Astrocyte of the hippocampus (primary cell): ENCODE measurements at places on chromosomes 11 and 22.
A peak's percentile ranks its signal among the peaks of the same experiment; 100 is the strongest.

DNA sequence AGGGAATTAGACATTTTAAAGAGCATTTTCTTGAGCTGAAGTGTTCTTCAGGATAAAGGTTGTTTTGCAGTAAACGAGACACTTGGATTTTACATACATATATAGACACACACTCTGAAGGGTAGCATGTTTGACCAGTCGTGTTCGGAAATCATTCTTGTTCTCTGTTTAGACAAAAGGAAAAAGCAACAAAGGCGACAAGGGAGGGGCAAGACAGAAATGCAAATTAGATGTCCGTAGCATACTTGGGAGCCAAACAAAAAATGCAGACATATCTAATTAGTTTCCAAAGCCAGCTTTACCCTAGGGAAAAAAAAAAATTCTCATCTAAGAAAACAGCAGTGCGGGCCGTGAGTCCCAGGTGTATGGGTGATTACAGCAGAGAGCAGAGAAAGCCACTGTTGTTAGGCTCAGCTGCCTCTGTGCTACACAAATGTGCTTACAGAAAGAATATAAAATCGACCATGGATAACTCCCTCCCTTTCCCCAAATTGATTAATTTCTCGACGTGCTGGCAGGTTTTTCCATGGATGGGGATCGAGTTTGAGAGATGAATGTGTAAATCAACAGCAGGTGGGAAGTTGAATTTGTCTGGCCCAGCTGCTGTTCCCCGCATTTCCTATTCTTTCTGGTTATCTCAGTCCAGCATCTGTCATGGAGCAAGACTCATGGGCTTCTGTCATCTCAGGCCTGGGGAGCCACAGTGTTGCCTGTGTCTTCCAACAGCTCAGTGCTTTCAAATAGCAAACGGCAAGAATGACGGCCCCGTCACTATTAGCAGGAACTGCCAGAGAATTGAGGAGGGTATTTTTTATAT lies 176.5 kb upstream of the TTC12 start:
- no peak for DNase-seq

DNA sequence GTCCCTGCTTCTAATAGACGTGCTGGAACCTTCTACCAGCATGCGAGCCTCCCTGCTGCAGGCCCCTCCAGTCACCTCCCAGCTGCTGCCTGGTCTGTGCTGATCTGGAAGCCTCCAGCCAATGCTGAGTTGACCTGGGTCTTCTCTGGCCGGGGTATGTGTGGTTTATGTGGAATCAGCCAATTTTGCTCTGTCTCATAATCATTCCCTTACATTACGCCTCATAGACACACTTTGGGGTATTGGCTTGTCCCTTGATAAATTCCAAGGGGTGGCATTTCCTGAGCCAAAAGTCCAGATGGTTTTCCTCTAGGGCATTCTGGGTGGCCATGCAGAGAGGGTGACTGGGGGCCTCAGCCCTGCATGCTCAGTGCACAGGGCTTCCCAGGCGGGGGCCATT lies 8.3 kb upstream of the KMT5B start:
- no peak for DNase-seq

DNA sequence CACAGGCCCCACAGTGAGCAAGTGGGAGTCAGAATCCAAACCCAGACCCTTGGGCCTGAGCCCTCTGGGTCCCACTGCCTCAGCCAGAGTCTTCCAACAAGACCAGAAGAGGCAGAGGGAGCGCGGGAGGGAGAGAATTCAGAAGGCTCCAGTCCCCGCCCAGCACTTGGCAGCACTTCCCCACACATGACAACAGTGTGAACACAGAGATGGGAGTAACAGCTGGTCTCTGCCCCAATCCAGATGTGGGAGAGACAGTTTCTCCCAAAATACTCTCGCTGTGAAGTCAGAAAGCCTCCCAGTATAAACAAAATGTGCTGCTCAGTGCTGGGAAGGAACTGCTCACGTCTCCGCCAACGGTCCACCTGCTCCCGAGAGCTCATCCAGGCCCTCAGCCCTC lies 219.9 kb downstream of the MN1 start:
- DNase-seq = no peak

- DNase-seq = peak; percentile 78
These were observed 369 bp downstream of the DGCR8 start for GRCh38 chr22:20080445-20080775.

DNA sequence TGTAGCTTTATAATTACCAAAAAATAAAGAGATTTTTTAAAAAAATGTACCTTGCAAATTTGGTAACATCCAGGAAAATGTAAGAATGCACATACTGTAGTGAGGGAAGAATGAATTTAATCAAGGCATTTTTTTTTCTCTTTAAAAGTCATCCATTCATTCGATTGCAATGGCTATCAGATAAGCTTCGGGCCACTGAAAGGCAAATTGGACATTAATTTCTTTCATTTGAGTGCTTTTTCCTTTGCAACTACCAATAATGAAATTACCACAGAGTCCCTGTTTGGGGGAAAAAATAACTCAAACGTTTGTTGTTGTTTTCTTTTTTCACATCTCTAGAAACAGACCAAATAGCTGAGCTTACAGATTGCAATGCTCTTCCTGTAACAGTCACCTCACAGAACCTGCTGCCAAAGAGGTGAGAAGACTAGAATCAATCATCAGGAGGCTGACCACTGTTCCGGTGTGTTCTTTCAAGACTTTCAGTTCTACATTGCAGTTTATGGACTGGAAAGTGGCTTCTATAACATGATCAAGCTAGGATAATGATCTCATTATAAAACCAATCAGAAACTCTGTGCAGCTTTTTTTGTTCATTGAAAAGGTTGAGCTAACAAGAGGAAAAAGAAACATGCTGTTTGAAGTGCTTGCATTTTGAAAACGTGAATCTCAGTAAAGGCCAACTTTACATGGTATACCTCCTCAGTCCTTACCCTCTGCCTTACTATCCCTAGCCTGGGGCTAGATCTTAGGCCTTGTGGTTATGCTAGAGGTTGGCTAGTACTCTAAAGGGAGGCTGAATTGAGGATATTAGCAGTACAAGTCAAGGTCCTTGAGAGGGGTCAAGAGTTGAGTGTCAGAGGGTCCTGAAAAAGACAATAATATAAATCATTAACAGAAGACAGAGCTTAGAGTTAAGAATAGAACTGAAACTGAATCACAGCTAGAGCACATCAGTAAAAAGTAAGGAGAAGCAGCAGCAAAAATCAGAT lies 1276.1 kb downstream of the LRRC4C start:
- DNase-seq = no peak

GRCh38 chr11:83540112-83540675 lies 254.0 kb upstream of the CCDC90B start:
- peak; percentile 34 for DNase-seq

GRCh38 chr11:71931245-71931602 lies 2.4 kb downstream of the RNF121 start:
- DNase-seq = peak; percentile 61

GRCh38 chr11:60874421-60875365 lies 7.4 kb downstream of the ZP1 start:
- no peak for DNase-seq

GRCh38 chr22:22565981-22566380 lies 6.9 kb upstream of the PRAME start:
- no peak for DNase-seq

DNA sequence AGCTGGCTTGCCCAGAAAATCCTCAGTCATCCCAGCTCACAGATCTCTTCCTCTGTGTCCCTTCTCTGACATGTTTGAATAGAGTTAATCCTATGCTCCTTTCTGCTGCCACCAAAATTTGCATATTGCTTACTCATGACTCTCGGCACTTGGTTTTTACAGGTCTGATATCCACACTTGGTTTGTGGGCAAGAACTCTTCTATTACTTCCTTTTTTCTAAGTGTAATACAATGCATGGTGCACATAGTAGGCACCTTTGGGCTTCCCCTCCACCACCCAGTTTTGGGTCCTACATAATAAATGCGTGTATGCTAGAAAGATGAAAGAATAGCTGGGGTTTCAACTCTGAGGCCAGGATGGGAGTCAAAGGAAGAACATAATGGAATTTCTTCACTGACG lies 69.7 kb upstream of the GRK3 start:
- DNase-seq = peak; percentile 21

DNA sequence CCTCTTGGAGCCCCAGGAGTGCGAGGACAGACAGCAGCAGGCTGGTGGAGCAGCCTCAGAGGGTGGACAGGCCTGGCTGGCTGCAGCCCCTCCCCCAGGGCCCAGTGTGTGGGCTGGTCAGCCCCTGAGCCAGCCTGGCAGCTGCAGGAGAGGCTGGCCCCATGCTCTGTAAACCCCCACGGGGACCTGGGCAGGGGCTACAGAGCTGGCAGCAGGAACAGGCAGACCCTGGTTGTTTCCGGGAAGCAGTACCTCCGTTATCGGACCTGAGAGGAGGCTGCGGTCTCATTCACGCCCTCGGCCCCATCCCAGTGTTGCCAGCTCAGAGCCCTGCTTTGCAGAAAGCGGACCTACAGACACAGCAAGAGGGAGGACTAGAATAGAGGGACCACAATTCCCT lies 38.5 kb upstream of the COMT start:
- DNase-seq = no peak

GRCh38 chr11:1496091-1496760 lies 9.6 kb upstream of the MOB2 start:
- DNase-seq = no peak

- DNase-seq = peak; percentile 10
These were observed 116.0 kb downstream of the KIRREL3 start for GRCh38 chr11:126884594-126884993.

DNA sequence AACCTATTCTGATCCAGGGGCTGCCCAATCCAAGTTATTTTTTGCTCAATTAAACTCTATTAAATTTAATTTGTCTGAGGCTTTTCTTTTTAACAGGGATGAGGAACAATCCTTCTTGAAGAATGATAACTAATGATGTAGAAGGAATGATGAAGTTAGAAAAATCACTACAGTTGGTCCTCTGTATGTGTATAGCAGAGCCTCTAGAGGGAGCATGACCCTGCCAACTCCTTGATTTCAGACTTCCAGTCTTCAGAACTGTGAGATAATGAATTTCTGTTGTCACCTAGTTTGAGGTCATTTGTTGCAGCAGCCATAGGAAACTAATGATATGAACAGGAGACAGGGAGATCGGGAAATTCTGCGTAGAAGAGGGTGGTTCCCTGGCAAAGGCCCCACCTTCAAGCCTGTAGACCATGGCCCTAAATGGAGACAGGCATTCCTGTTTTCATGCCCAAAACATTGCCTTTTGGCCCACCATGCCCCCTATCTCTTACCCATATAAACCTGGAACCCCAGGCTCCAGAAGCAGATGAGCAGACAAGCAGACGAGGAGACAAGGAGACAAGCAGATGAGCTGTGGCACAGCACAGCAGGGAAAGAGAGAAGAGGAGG lies 7.7 kb upstream of the QSER1 start:
- no peak for DNase-seq

DNA sequence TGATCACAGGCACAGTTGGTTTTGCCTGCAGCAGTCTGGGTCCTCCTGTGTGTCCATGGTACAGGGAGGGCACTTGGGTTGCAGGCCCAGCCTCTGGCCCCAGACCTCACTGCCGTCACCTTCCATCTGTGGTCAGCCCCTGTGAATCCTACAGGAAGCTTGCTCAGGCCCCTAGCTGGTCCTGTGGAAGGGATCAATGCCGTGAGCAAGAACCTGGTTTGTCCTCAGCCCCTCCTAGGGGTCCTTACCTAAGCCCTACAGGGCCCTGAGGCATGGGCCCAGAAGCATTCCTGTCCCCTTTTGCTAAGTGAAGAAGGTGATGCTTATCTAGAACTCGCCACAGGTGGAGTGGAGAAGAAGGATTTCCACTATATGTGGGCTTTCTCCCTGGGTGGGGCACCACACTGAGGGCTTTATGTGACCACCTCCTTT lies 29.9 kb downstream of the MED15 start:
- no peak for DNase-seq

DNA sequence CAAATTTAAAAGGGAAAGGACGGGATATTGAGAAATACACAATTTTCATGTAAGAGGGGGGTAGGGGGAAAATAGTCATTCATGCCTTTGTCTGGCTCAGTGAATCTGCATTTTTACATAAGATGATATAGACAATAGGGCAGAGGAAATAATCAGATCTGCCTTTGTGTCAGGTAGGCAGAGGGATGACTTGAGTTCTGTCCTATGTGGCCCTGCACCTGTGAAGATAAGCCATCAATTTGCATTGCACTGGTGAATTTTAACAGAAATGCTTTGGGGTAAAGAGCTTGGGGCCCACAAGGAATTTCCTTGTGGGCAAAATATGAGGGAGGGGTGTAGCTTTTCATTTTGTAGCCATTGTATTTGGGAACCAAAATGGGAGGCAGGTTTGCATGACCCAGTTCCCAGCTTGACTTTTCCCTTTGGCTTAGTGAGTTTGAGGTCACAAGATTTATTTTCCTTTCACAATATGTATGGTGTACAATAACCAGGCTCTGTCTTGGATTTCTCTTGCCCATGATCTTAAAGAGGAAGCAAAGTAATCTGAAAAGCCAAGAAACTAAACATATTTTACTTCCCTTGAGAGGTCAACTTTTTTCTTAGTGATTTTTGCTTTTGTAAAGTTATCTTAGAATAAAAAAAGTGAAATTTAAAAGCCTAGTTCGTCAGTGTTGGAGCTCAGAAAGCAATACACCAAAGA lies 77.7 kb upstream of the SORL1 start:
- no peak for DNase-seq

GRCh38 chr11:130614591-130614990 lies 166.1 kb downstream of the ADAMTS15 start:
- no peak for DNase-seq

DNA sequence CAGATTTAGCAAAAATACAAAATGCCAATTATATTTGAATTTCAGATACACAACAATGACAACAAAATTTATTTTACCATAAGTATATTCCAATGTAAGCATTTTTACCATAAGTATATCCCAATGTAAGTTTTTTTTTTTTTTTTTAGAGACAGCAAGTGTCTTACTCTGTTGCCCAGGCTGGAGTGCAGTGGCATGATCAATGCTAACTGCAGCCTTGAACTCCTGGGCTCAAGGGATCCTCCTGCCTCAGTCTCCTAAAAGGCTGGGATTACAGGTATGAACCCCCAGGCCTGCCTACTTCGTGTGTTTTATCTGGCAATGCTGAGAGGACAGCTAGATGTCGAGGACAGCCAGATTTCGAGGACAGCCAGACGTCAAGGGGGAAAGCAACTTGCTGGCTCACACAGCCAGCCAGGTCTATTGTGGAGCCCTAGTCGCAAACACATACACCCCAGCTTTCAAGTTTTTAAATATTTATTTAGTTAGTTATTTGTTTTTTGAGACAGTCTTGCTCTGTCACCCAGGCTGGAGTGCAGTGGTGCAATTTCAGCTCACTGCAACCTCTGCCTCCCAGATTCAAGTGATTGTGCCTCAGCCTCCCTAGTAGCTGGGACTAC lies 1.1 kb upstream of the SERPING1 start:
- DNase-seq = no peak

DNA sequence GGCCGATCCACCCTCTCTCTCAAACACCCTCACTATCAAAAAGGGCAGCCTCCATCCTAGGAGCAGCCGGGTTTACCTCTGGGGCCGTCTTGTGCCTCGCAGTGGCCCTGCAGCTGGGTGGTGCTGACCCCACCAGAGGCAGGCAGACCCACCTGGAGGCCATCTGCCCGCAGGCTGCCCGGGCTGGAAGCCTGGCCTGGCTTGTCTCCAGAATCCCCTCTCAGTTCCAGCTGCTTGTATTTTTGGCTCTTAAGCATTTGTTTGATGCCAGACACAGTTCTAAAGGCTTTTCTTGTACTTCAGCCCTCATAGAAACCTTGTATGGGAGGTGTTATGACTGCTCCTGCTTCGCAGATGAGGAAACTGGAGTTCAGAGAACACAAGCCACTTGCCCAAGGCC lies 4.2 kb upstream of the NFAM1 start:
- DNase-seq = no peak

- DNase-seq = peak; percentile 95
These were observed 616 bp downstream of the PNPLA2 start for GRCh38 chr11:819129-819931.
